ENCODE measurements at places on chromosomes 6 and 20. TPM values are rescaled to one million over a fixed set of nuclear protein-coding genes. Genes with fewer than 3 reads are reported as not detected.

Gene ELOVL2
- not detected for total RNA-seq

DNA sequence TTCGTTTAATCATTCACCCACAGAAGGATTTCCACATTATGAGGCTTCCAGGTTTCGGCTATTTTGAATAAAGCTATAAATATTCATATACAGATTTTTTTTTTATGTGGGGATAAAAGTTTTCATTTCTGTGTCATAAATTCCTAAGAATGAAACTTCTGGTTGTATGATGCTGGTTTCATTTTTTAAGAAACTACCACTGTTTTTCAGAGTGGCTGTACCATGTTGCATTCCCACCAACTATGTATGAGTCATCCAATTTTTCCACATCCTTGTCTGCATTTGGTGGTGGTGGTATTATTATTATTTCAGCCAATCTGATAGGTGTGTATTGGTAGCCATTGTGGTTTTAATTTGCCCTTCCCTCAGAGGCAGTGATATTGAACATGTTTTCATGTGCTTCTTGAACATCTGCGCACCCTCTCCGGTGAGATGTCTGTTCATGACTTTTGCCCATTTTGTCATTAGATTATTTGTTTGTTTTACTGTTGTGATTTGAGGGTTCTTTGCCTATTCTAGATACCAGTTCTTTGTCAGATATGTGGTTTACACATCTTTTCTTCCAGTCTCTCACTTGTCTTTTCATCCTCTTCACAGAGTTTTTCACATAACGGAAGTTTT lies 75.5 kb downstream of the DOK5 start:
- no peaks in the 10 kb centered on the region for H3K36me3 ChIP-seq
- H3K27ac ChIP-seq, result no peak overlapping the region
- H3K4me3 ChIP-seq, result no peak overlapping the region

DNA sequence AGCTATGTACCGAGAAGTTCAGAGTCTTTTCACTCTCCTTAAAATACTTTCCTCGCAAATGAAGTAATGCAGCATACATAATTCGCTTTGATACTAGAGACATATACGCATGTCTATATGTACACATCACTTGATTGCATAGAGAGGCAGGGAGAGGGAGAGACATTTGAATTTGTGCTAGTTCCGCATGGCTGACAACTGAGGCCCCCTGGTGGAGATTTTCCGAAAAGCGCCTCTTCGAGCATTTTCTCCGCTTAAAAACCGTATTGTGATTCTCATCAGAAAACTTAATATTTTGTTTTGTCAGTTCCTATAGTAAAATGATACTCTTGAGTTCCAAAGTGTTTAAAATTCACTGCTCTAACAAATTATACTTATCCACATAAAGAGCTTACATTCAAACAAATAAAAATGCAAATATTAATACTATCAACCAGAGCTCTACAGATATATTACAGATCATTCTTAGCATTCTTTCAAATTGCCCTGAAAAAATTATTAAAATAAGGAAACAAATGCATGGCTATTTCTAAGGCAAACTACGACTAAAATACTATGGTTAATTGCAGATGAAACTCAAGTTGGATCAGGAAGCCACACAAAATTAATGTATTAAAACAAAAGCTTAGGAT lies 637 bp downstream of the MYLK4 start:
- peaks cover 10% of the 10 kb centered on the region for H3K4me1 ChIP-seq
- H3K4me3 ChIP-seq, result peak overlapping the region; percentile 6
- DNase-seq, result peak; percentile 70
- H3K27me3 ChIP-seq, result peaks cover 31% of the 10 kb centered on the region

Gene HDGFL1
- total RNA-seq, result not detected

DNA sequence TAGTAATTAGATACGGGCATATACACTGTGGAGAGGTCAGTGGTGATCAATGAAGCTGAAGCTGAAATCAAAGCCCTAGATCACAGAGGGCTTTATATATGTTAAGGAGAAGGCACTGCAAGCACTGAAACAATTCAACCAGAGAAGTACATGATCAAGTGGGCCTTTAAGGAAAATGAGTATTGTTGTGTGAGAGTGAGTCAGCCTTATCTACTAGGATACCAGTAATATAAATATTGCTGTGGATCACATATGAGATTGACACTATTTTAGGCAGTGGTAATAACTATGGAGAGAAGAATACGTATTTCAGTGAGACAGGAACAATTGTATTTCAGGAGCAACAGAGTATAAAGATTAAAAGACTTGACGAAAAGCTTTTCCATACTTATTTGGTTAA lies 1172.2 kb upstream of the GJE1 start:
- no peak overlapping the region for H3K27ac ChIP-seq
- H3K27me3 ChIP-seq, result no peaks in the 10 kb centered on the region
- no peaks in the 10 kb centered on the region for H3K4me1 ChIP-seq
- H3K36me3 ChIP-seq, result no peaks in the 10 kb centered on the region
- DNase-seq, result no peak

GRCh38 chr6:71012866-71013469 lies 56.1 kb upstream of the B3GAT2 start:
- no peak overlapping the region for H3K27ac ChIP-seq
- DNase-seq, result peak; percentile 7
- H3K36me3 ChIP-seq, result no peaks in the 10 kb centered on the region
- no peak overlapping the region for H3K4me3 ChIP-seq
- H3K4me1 ChIP-seq, result no peaks in the 10 kb centered on the region
- peaks cover 13% of the 10 kb centered on the region for H3K27me3 ChIP-seq

Gene RHAG
- total RNA-seq, result not detected

- peaks cover 66% of the 10 kb centered on the region for H3K4me1 ChIP-seq
- peak; percentile 16 for DNase-seq
- H3K27ac ChIP-seq, result peak overlapping the region; percentile 24
- H3K36me3 ChIP-seq, result peaks cover 13% of the 10 kb centered on the region
- H3K27me3 ChIP-seq, result no peaks in the 10 kb centered on the region
These were observed 7.5 kb downstream of the NEDD9 start for GRCh38 chr6:11224966-11225463.

Gene DEK
- 175 TPM for total RNA-seq

- no peak overlapping the region for H3K4me3 ChIP-seq
- no peak for DNase-seq
- no peak overlapping the region for H3K27ac ChIP-seq
These were observed 835.3 kb upstream of the EPHA7 start for GRCh38 chr6:94254689-94255088.

DNA sequence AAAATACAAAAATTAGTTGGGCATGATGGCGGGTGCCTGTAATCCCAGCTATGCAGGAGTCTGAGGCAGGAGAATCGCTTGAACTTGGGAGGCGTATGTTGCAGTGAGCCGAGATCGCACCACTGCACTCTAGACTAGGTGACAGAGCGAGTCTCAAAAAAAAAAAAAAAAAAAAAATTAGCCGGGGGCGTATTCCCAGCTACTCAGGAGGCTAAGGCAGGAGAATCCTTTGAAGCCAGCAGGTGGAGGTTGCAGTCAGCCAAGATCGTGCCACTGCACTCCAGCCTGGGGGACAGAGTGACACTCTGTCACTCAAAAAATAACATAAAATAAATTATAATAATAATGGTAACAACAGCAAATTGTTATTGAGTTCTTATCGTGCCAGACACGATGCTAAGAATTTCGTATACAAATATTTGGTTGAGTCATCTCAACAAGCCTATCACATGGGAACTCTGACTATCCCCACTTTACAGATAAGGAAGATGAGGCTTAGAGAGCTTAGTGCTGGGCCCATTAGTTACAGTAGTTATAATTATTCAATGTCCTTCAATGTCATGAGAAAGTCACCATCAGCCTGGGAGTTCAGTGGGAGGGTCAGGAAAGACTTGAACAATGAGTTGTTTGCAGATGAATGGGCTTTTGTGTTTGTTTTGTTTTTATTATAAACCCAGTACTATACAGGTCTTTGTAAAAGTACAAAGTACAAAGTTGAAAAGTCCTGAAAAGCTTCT lies 19.4 kb downstream of the C6orf15 start:
- H3K27me3 ChIP-seq, result no peaks in the 10 kb centered on the region
- H3K27ac ChIP-seq, result no peak overlapping the region
- no peak for DNase-seq
- no peaks in the 10 kb centered on the region for H3K36me3 ChIP-seq
- no peak overlapping the region for H3K4me3 ChIP-seq
- peaks cover 36% of the 10 kb centered on the region for H3K4me1 ChIP-seq

Gene OR11A1
- not detected for total RNA-seq

Gene PRKN
- 2.5 TPM for total RNA-seq

GRCh38 chr20:37566590-37567330 lies 39.1 kb upstream of the BLCAP start:
- H3K4me1 ChIP-seq, result peaks cover 7% of the 10 kb centered on the region
- peaks cover 58% of the 10 kb centered on the region for H3K27me3 ChIP-seq
- no peaks in the 10 kb centered on the region for H3K36me3 ChIP-seq
- no peak overlapping the region for H3K27ac ChIP-seq
- H3K4me3 ChIP-seq, result no peak overlapping the region

DNA sequence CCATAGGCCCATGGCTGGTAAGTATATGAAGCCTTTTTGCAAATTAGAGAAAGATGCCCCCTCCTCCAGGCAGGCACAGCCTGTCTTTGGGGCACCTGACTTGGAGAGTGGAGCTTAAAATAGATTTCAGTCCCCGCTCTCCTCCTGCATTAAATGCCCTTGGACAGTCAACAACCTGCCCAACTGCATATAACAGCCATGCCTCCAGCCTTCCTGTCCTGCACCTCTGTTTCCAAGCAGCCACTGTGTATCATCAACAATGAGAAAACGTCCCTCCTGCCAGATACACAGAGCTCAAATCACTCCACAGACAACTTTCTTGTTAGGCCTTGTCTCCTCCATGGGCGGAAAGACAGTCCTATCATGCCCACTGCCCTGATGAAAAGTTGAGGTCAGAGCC lies 3.4 kb downstream of the CDH22 start:
- peaks cover 36% of the 10 kb centered on the region for H3K27me3 ChIP-seq
- H3K27ac ChIP-seq, result no peak overlapping the region
- no peaks in the 10 kb centered on the region for H3K4me1 ChIP-seq
- no peak for DNase-seq
- H3K36me3 ChIP-seq, result no peaks in the 10 kb centered on the region
- no peak overlapping the region for H3K4me3 ChIP-seq

GRCh38 chr20:50413088-50413500 lies 97.1 kb upstream of the PTPN1 start:
- no peaks in the 10 kb centered on the region for H3K4me1 ChIP-seq
- H3K27ac ChIP-seq, result no peak overlapping the region
- DNase-seq, result no peak
- peaks cover 6% of the 10 kb centered on the region for H3K27me3 ChIP-seq

- no peak for DNase-seq
- H3K4me3 ChIP-seq, result no peak overlapping the region
- H3K36me3 ChIP-seq, result no peaks in the 10 kb centered on the region
- H3K4me1 ChIP-seq, result no peaks in the 10 kb centered on the region
- H3K27me3 ChIP-seq, result no peaks in the 10 kb centered on the region
These were observed 473.0 kb downstream of the BMP2 start for GRCh38 chr20:7240490-7240889.

DNA sequence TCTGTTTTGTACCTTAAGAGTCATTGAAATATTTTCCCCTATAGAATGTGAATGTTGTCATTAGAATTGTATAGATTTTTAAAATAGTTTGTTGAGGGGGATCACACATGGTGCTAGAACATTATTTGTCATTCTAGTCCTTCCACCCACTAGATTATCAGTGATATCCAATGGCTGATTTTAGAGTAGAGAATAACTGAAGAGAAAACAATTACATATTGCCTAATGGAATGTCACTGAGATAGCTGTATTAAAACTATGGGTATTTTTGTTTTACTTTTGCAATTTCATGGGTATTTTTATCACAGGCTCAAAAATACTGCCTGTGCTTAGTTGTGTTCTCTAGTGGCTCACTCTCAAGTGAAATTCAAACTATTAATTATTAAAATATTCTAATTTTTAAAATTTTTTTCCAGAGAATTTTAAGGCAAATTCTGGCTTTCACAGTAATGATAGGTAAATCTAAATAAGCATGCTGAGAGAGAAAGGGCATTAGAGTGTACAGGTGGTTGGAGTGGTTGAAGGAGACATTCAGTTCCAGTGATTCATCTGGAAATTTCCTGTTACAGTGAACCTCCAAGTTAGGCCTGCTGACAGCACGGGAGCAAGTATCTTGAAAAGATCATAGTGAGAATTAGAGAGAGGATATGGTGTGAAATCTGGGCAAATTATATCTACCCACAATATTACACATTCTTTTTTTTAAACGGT lies 399.6 kb downstream of the NKAIN2 start:
- no peaks in the 10 kb centered on the region for H3K27me3 ChIP-seq
- H3K4me3 ChIP-seq, result no peak overlapping the region
- no peak for DNase-seq
- H3K36me3 ChIP-seq, result no peaks in the 10 kb centered on the region

DNA sequence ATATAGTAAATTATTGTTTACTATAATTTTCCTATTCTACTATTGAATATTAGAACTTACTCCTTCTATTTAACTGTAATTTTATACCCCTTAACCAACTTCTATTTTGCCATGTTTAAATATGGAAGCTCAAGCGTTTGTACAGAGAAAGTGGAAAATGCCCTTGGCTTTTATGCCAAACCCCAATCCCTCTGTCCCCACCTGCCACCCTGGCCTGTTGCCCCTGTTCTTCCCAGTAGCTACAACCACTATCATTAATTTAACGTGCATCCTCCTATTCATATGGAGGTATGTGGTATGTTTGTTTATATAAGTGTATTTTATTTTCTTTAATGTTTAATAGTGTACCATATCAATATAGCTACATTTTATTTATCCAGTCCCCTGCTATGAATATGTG lies 58.1 kb downstream of the ASXL1 start:
- H3K36me3 ChIP-seq, result no peaks in the 10 kb centered on the region
- no peak for DNase-seq
- H3K4me1 ChIP-seq, result peaks cover 68% of the 10 kb centered on the region
- no peaks in the 10 kb centered on the region for H3K27me3 ChIP-seq
- no peak overlapping the region for H3K27ac ChIP-seq

GRCh38 chr6:78465059-78465634 lies 402.2 kb upstream of the IRAK1BP1 start:
- H3K4me3 ChIP-seq, result no peak overlapping the region
- no peak overlapping the region for H3K27ac ChIP-seq
- H3K36me3 ChIP-seq, result no peaks in the 10 kb centered on the region

DNA sequence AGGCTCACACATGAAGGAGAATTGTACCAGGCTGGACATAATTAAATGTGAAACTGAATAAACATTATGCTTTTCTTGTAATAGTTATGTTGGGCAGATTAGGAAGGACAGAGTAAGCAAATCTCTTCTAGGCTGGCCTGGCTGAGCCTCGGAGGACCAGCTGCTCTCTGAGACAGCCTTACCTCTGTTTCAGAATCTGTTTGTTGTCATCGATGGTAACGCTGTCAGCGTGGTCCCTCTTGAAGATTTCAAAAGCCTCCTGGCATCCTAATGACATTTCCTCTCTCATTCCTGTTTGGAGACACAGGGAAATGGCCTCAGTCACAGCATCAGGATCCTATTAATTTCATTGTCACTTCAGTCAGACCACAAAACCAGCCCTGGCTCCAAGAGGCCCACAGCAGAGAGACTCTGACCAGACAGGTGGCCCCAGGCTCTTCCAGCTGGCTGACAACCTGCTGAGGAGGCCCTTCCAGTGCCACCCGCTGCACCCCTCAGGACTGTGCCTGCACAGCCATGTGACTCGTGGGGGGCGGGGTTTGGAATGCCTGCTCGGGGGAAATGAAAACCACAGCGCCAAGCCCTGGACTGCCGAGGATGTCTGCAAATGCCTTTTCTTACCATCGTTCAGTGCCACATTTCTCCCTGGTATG lies 108.5 kb upstream of the KCNK16 start:
- H3K27me3 ChIP-seq, result peaks cover 18% of the 10 kb centered on the region
- no peaks in the 10 kb centered on the region for H3K36me3 ChIP-seq
- no peak for DNase-seq
- H3K4me3 ChIP-seq, result no peak overlapping the region

Data from activated T-cell treated with anti-CD3 and anti-CD28 coated beads, Interleukin-2, amount 50 U/mL, for 72 hours (primary cell).